Hepatocyte (in vitro differentiated cells): ENCODE measurements at places on chromosomes 12 and 14. TPM values are rescaled to one million over a fixed set of nuclear protein-coding genes. Genes with fewer than 3 reads are reported as not detected.

RHOJ gene
- total RNA-seq, result 3.2 and 9.6 TPM in 2 replicates

DNA sequence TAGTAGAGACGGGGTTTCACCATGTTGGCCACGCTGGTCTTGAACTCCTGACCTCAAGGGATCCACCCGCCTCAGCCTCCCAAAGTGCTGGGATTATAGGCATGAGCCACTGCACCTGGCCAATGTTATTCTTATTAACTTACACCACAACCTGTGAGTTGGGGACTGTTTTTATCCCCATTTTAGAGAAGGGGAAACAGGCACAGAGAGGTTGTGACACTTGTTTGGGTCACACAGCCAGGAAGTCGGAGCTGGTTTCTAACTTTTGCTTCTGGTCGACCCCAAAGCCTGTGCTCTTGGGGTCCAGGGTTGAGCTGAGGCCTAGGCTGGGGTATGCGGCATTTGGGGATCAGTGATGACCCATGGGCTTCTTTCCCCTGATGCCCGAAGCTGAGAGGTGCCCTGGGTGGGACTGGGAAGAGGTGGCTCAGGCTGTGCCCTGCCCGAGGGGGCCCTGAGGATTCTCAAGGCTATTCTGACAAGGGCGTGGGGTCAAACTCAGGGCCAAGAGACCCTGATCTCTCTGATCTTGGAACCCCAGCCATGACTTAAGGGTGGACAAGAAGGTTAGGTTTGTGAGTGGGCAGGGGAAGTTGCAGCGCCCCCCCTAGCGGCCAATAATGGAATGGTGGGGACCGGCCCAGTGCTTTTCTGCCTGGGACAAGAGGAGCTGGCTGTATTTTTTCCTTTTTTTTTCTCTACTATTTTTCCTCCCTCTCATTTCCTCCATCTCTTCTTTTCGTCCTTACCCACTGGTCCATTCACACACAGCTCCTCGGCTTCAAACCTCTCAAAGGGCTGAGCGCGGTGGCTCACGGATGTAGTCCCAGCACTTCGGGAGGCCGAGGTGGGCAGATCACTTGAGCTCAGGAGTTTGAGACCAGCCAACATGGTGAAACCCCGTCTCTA, 3.0 kb downstream of the SDSL start:
- no peaks in the 10 kb centered on the region for H3K4me1 ChIP-seq
- H3K4me3 ChIP-seq, result no peak overlapping the region
- H3K36me3 ChIP-seq, result no peaks in the 10 kb centered on the region
- no peak overlapping the region for H3K27ac ChIP-seq
- no peaks in the 10 kb centered on the region for H3K27me3 ChIP-seq
- peak; percentile 53 for DNase-seq

GPD1 gene
- 46.8 and 64.1 TPM in 2 replicates for total RNA-seq

GRCh38 chr14:75371297-75371696, 56.5 kb upstream of the JDP2 start:
- peaks cover 7% of the 10 kb centered on the region for H3K4me1 ChIP-seq
- H3K36me3 ChIP-seq, result no peaks in the 10 kb centered on the region
- H3K4me3 ChIP-seq, result no peak overlapping the region
- H3K27ac ChIP-seq, result no peak overlapping the region
- no peak for DNase-seq

LBHD2 gene
- total RNA-seq, result not detected in 2 replicates

- no peak for DNase-seq
- H3K27ac ChIP-seq, result no peak overlapping the region
- no peak overlapping the region for H3K4me3 ChIP-seq
- no peaks in the 10 kb centered on the region for H3K4me1 ChIP-seq
Observed at GRCh38 chr12:130644146-130644545, 72.0 kb downstream of the RIMBP2 start.

IL22 gene
- not detected in 2 replicates for total RNA-seq

- H3K4me1 ChIP-seq, result peaks cover 11% of the 10 kb centered on the region
- H3K27ac ChIP-seq, result no peak overlapping the region
- DNase-seq, result no peak
- no peaks in the 10 kb centered on the region for H3K36me3 ChIP-seq
Observed at GRCh38 chr12:55739025-55739378, 3.9 kb upstream of the GDF11 start.

DNA sequence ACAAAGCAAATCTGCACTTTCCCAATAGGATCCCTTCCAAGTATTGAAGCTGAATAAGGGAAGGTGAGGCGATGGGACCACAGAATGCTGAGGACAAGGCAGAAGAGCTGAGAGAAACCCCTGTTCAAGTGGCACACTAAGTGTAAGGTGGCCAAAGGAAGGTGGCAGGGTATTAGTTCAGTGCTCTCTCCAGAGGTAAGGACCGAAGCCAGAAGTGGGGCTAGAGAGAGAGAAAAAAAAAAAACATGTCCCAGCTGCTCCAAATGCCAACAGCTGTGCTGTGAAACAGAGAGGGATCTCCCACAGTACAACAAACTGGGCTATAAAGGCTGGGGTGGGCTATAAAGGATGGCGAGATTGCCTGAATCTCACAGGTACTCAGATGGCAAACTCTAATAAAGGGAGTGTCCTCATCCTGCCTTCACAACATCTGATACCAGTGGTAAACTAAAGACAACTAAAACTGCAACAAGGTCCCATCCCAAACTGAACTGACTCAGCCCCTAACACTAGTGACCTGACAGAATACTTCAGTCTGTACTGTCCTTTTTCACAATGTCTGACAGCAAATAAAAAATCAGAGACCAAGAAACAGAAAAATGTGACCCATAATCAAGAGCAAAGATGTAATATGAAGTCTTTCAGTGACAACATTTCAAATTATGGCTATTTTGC, 47.9 kb downstream of the CDK17 start:
- H3K4me1 ChIP-seq, result peaks cover 7% of the 10 kb centered on the region
- H3K27me3 ChIP-seq, result no peaks in the 10 kb centered on the region
- no peak for DNase-seq
- H3K4me3 ChIP-seq, result no peak overlapping the region
- H3K27ac ChIP-seq, result no peak overlapping the region

- H3K36me3 ChIP-seq, result no peaks in the 10 kb centered on the region
- peaks cover 27% of the 10 kb centered on the region for H3K27me3 ChIP-seq
- no peaks in the 10 kb centered on the region for H3K4me1 ChIP-seq
- no peak overlapping the region for H3K4me3 ChIP-seq
Observed at GRCh38 chr14:55238019-55238680, 33.1 kb upstream of the FBXO34 start.

GRCh38 chr14:87864356-87865270, 128.4 kb downstream of the GALC start:
- no peaks in the 10 kb centered on the region for H3K4me1 ChIP-seq
- H3K27me3 ChIP-seq, result no peaks in the 10 kb centered on the region
- DNase-seq, result no peak
- H3K36me3 ChIP-seq, result no peaks in the 10 kb centered on the region

- no peak overlapping the region for H3K4me3 ChIP-seq
- H3K27ac ChIP-seq, result no peak overlapping the region
- no peaks in the 10 kb centered on the region for H3K4me1 ChIP-seq
- no peaks in the 10 kb centered on the region for H3K36me3 ChIP-seq
- no peak for DNase-seq
Observed at GRCh38 chr14:102973706-102974285, 51.3 kb downstream of the AMN start.

- H3K27me3 ChIP-seq, result peaks cover 40% of the 10 kb centered on the region
- H3K27ac ChIP-seq, result peak overlapping the region; percentile 95
- DNase-seq, result no peak
- H3K4me3 ChIP-seq, result no peak overlapping the region
- no peaks in the 10 kb centered on the region for H3K36me3 ChIP-seq
- no peaks in the 10 kb centered on the region for H3K4me1 ChIP-seq
Observed at GRCh38 chr12:85277900-85278597, 2.0 kb upstream of the ALX1 start.

INSM2 gene
- not detected in 2 replicates for total RNA-seq

DNA sequence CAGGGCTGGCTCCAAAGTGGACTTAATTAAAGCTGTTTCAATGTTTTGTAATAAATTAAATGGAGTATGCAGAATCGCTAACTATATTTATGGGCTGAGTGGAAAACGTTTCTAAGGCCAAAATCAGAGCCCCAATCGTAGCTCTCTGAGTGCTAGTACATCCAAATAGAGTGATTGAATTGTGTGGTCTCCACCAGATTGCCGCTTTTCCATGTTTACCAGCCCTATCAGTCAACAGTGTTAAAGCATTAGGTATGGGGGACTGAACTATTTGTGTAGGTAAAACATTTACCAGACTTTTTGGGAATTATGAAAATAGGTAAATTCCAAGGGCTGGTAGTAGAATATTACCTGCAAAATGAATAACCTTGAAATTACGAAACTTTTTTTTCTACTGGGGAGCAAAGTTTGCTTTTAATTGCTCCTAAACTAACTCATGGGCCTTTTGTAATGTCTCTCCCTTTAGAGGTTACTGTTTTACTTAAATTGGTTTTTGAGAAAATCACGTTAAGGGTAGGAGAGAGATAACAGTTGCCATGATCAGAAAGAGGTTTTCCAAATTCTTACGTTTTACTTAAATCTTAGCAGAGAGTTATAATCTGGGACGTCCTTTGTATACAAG, 28.0 kb upstream of the METAP2 start:
- peaks cover 14% of the 10 kb centered on the region for H3K4me1 ChIP-seq
- DNase-seq, result no peak
- H3K27me3 ChIP-seq, result no peaks in the 10 kb centered on the region
- peak overlapping the region; percentile 38 for H3K27ac ChIP-seq

DNA sequence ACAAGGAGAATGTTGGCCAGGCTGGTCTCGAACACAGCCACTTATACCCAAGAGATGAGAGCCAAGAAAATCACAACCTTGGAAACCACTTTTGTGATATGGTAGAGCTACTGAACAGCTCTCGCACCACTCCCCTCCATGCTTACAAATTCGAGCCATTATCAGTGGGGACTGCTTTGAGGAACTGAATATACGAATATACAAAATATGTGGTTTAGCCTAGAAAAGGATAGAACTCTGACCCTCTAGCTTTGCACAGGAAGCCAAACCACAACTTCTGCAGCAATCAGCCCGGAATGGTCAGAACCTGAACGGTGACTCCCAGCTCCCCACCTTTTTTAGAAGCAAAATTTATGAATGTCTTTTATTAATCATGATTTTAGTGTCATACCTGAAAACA, 129.8 kb upstream of the TMEM132C start:
- no peaks in the 10 kb centered on the region for H3K36me3 ChIP-seq
- no peak overlapping the region for H3K4me3 ChIP-seq
- H3K4me1 ChIP-seq, result no peaks in the 10 kb centered on the region
- no peaks in the 10 kb centered on the region for H3K27me3 ChIP-seq
- DNase-seq, result no peak

DNA sequence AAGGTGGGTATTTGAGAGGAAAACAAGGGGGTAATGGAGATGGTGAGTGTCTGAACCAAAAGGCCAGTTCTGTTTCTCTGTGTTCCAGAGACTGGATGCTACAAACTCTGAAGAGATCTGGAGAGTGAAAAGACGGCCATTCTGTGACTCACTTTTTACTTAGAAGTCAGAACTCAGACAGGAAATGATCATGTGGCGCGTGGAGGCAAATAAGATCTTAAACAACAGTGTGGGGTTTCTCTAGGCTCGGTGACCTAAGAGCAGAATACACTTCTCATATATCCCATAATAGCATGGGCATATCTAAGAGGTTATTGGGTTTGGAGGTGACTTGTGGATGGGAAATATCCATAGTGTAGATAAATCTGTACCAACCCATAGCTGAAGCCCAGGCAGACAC, 463.5 kb downstream of the TMEM132D start:
- no peaks in the 10 kb centered on the region for H3K27me3 ChIP-seq
- H3K27ac ChIP-seq, result no peak overlapping the region
- DNase-seq, result no peak

DNA sequence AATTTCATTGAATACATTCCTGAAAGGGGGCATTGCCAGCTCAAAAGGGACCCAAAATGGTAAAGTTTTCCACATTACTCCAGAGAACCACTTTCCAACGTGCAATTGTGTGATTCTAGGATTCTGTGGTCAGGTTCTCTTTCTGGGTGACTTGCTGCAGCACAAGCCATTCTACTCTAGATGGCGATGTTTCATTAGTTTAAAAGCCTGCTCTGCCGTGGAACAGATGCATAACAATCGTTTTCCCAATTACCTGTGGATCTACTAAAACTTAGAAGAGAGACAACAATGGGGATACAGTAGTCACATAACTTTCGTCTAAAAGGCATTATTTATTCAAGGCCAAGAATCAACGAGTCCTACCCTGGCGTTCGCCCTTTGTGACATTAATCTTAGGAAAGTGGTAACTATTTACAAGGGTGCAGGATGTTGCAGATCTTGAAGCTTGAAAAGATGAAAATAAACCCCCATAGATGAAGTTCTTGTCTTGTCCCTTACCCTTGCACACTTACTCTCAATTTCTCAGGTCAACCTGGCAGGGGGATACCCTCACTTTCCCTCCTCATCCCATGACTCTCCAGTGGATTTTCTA, 400.9 kb downstream of the SNAPC1 start:
- H3K27ac ChIP-seq, result no peak overlapping the region
- peak; percentile 64 for DNase-seq
- no peak overlapping the region for H3K4me3 ChIP-seq
- no peaks in the 10 kb centered on the region for H3K36me3 ChIP-seq
- H3K4me1 ChIP-seq, result no peaks in the 10 kb centered on the region

DNA sequence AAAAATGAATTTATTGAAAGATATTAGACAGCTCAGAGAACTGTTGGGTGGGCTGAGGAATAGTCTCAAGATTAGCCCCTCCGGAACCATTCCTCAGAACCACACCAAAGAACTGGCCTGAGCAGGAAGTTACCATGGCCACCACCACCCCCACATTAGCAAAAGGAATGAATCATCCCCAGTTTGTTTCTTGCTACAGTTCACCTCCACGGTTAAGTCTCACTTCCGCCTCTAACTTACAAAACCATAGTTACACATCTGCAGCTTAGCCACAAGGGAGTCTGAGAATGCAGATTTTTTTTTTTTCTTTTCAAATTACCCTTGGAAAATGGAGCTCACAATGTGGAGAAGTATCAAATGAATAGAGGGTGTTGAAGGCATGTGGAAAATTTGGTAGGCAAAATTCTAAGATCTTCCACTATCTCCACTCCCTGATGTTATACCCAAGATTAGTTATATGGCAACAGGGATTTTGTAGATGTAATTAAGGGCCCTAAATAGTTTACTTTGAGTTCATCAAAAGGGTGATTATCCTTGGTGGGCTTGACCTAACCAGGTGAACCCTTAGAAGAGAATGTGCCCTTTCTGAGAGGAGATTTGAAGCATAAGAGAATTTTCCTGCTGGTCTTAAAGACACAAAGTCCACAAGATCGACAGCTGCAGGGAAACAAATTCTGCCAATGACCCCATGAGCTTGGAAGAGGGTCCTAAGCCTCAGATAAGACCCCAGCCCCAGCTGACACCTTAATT, 129.8 kb upstream of the KRR1 start:
- H3K27ac ChIP-seq, result peak overlapping the region; percentile 59
- no peaks in the 10 kb centered on the region for H3K36me3 ChIP-seq
- H3K27me3 ChIP-seq, result no peaks in the 10 kb centered on the region
- no peak overlapping the region for H3K4me3 ChIP-seq
- DNase-seq, result peak; percentile 37
- H3K4me1 ChIP-seq, result peaks cover 6% of the 10 kb centered on the region

DNA sequence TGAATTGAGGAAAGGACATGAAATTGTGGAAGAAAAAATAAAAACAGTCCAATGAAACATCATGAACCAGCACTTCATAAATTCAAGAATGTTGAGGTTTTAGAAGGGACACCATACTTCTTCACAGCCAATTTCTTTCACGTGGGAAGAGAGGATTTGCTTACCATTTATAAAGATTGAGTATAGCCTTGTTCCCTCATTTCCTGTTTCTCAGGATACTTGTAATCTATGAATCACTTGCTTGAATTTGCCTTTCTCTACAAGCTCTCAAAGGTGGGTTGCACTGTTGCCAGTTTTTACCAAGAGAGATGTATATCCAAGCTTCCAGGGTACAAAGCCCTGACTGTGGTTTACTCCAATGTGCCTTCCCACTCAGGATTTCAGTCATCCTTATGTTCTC, 116.1 kb downstream of the DUSP6 start:
- H3K36me3 ChIP-seq, result no peaks in the 10 kb centered on the region
- DNase-seq, result no peak
- no peak overlapping the region for H3K4me3 ChIP-seq
- no peaks in the 10 kb centered on the region for H3K27me3 ChIP-seq
